ENCODE measurements at places on chromosomes 6 and 20.

DNA sequence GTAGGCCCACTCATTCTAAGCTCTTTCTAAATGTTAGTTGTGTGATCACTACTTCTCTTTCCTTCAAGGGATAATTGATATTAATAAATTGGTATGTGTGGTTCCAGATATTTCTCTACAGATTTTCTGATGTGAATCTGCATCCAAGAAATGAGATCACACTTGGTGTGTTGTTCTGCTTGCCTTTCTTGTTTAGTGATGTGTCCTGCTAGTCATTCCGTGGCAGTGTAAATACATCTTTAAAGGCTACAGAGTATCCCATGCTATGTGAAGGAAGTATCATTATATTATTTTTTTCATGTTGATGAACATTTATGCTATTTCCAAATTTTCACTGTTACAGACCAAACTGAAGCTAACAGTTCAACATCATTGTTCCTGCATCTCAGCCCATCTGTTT, 13.2 kb downstream of the CDH26 start:
- DNase-seq = no peak

DNA sequence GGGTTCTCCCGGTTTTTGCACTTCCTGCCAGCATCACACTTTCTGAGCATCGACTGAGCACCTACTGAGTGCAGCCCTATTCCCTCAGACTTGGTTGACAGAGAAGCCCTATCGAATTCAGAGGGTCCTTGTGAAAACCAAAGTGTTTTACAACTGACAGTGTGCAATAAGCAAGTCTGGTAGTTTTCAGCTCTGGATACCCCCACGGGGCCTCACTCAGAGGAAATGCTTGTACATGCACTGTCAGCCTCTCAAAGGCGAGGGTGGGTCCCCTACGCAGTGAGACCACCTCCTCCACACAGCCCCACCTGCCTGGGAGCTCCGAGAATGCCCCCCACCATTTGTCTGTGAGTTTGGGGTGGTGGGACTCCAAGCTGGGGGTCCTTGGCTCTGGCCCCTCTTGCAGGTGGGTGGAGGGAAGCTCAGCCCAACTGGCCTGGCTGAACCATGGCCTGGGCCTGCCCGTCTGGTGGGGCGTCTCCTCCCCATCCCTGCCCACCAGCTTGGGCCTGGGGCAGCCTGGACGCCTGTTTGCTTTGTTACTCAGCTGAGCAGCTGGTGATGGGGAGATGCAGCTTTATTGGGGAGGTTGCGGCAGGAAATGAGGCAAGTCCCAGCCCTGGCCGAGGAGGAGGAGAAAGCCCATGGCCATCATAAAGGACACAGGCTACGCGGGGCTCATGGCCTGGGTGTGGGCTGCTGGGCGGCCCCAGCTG, 1.7 kb downstream of the SPDEF start:
- no peak for DNase-seq

- no peak for DNase-seq
These were observed 223.7 kb downstream of the GMDS start for GRCh38 chr6:2021713-2022125.

GRCh38 chr6:25469797-25470388, 182.1 kb upstream of the SCGN start:
- DNase-seq = no peak

GRCh38 chr6:31836474-31837368, 9.2 kb downstream of the HSPA1B start:
- no peak for DNase-seq

GRCh38 chr6:23775127-23775526, 350.9 kb upstream of the NRSN1 start:
- DNase-seq = no peak

- DNase-seq = no peak
These were observed 692.9 kb downstream of the QKI start for GRCh38 chr6:164107297-164107995.

DNA sequence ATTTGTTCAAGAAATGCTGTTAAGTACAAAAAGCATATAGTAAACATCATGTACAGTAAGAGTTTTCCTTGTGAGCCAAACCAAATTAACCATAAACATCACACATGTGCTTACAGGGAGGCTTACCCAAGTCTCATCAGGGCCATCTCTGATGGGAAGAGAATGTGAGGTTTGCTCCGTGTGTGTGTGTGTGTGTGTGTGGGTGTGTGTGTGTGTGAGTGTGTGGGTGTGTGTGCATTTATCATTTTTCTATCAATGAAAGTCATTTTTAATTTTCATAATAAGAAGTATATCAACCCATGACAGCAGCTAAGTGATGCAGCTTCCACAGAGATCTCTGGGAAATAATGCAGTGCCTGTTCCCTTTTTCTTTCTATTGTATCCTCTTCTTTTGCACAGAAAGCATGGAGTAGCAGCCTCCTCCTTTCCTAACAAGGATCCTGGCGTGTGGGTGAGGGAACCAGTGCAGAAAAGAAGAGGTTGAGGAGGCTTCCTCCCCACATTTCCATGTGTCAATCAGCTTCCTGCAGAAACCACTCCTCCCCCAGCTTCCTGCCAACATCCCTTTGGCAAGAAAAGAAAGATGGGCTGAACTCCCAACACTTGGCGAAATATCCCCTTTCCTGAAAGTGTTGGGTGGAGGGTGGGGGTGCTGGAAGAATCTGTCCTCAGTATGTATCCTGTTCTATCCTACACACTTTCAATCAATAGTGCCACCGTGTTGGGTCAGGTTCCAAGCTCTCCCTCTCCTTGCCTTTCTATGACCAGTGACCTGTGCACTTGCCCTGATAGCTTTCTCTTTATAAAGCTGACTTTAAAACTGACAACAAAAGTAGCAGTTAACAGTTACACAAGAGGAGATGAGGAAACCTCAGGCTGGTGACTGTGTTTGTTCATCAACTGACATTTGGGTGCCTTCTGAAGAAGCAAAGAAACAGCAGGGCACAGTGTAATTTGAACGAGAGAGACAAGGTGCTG, 251.8 kb upstream of the CITED2 start:
- no peak for DNase-seq

GRCh38 chr20:37977786-37978185, 55.5 kb downstream of the TTI1 start:
- no peak for DNase-seq

GRCh38 chr6:124066946-124067552, 263.4 kb downstream of the NKAIN2 start:
- DNase-seq = no peak

DNA sequence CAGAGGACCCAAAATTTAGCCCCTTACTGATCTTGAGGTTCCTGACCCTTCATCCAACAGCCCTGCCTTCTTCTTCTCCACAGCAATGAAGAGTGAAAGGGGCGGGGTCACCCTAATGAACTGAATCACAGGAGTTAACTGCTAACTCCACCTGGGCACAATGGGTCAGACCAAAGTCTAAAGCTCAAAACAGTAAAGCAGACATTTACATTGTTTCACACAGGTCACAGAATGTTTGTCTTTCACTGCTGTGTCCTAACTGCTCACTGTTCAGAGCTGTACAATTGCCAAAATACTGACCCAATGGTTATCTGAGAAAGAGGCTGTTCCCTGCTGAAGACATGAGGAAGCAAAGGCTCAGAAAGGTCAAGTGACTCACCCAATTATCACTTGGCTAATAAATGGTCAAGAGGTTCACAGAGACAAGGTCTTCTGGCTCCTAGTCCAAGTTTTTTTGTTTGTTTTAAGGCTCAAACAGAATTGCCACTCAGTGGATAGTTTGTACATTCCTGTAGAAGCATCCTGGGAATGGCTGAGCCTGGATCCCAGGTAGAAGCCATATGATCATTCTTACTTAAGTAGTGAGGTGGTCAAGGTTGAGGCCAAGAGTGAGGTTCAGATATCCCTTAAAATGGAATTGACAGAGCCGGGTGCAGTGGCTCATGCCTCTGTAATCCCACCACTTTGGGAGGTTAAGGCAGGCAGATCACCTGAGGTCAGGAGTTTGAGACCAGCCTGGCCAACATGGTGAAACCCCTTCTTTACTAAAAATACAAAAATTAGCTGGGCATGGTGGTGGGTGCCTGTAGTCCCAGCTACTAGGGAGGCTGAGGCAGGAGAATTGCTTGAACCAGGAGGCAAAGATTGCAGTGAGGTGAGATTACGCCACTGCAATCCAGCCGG, 35.1 kb upstream of the FAM83C start:
- DNase-seq = no peak

- no peak for DNase-seq
These were observed 163.3 kb upstream of the SNX9 start for GRCh38 chr6:157659536-157660271.

GRCh38 chr6:142478117-142478516, 176.3 kb downstream of the ADGRG6 start:
- DNase-seq = peak; percentile 1

DNA sequence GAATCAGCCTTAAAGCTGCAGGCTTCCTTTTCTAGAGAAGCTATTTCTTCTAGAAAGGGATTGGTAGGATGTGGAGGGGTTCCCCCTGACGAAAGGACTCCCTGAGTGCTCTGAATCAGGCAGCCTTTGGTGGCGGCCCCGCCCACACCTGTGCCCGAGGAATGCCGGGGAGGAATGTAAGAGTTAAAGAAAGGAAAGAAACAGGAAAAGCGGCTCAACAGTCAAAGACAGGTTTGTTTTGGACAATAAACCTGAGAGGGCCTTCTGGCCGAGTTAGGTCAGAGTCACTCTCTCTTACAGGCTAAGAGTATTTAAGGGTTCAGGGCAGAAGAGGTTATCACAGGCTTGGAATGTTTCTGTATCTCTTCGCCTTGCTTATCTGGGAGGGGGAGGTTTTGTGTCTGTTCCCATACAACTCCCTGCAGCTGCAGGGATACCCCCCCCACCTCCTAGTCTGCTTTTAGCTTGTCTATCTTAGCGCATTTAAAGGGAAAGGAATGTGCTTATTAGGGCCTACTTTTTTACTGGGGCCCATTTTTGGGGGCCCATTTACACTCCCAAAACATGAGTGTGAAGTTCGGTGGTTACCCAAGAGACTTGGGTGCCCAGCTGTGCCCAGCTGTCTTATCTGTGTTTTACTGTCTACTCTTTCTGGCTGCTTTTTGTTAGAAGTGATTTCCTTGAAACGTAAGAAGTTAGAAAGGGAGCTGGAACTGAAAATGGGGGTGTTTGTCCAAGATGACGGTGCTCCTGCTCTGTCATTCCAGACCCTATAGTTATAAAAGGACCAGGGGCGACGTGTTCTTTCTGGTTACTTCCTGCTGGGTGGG, 32.8 kb downstream of the DYNLT1 start:
- no peak for DNase-seq

- no peak for DNase-seq
These were observed 14.1 kb upstream of the SLC22A2 start for GRCh38 chr6:160272707-160273106.

GRCh38 chr6:13024616-13025015, 303.7 kb downstream of the TBC1D7 start:
- no peak for DNase-seq

GRCh38 chr20:43974695-43975094, 60.0 kb downstream of the TOX2 start:
- DNase-seq = no peak

GRCh38 chr6:41334482-41335040, 847 bp upstream of the NCR2 start:
- no peak for DNase-seq

DNA sequence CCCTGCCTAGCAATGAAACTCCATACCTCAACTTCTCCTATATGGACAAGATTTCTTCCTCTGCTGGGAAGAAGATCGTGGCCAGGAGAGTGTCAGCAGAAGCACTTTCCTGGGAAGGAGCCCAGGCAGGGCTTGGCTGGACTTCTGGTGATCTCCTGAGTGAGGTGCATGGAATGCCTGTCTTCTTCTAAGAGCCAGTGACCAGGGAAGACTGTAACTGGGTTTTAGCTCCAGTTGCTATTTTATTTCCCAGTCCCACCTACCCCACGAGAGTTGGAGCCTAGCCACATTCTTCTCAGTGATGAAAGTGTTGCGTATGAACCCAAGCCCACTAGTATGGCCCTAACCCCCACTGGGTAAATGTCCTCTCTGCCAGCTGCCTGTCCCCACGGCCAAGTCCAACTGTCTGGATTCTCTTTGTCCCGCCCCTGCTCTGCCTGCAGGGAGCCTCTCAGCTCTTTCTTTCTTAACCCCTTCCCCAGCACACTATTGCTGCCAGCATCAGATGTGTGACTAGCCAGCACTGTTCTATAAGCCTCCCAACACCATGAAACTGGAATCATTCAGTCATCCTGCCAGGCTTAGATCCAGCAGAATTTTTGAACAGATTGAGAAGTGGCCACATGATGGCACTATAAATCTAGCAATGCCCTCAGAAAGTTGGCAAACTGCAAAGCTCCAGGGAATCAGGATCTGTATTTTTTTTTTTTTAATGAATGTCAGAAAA, 69.8 kb upstream of the FAM184A start:
- no peak for DNase-seq

DNA sequence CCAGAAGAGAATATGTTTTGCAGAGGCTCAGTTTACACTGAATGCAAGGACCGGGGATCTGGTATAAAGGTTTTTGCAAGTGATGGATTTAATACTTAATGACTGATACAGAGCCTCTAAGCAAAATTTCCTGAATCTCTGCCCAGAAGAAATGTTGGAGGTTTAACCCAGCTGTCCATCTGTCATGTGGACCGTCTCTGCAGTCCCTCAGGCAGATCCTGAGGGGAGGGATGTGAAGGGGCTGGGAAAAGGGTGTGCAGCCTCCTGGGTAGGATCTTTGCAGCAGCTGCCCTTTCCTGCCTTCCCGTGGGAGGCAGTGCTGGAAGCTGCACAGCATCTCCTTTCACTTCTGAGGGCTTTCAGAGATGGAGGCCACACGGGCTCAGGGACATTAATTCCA, 207.0 kb downstream of the SLC24A3 start:
- no peak for DNase-seq

DNA sequence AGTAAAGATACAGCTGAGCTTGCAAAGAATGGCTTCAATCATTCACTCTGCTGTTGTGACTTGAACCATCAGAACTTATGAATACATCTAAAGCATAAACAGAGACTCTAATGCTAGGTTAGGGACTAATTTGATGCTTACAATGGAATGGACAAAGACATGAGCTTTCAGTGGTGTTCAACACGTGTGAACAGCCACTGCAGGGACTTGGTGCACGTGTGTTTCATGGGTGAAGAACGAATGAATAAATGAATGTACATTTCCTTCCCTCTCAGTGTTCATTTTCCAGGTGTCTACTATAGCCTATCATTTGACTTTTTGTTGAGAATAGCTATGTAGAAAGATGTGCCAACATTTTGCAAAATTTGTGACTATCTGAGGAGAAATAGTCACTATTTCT, 98.3 kb downstream of the VIP start:
- no peak for DNase-seq

- DNase-seq = no peak
These were observed 7.4 kb upstream of the PLCB1 start for GRCh38 chr20:8124639-8125038.

DNA sequence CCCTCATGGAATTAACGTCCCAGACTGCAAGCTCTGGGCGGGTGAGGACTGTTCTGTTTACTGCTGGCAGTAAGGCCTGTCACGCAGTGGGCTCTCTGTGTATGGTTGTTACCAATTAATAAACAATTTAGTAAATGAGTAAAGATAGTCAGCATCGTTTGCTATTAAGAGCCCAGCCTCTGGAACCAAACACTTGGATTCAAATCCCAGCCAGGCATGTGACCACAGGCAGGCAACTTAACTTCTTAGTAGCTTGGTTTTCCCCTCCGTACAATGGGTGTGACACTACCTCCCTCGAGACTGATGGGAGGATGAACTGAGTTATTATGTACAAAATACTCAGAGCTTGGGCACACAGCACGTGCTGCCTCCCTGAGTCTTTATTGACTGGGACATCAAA, 137.7 kb upstream of the ARMC2 start:
- no peak for DNase-seq

GRCh38 chr20:33832103-33832804, 21.1 kb downstream of the CHMP4B start:
- no peak for DNase-seq

GRCh38 chr6:158083455-158084325, 84.4 kb downstream of the SERAC1 start:
- DNase-seq = no peak
